Smooth muscle cell of the pulmonary artery (primary cell): ENCODE measurements at places on chromosomes 6 and 20. TPM values are rescaled to one million over a fixed set of nuclear protein-coding genes. Genes with fewer than 3 reads are reported as not detected.

PKIB gene
- 6.5 and 35.7 TPM in 2 replicates for total RNA-seq

RBBP8NL gene
- not detected in 2 replicates for total RNA-seq

STX11 gene
- 0.85 and 1.6 TPM in 2 replicates for total RNA-seq

TFAP2C gene
- not detected in 2 replicates for total RNA-seq

KIAA1586 gene
- 12.2 and 15.2 TPM in 2 replicates for total RNA-seq

SCRT2 gene
- total RNA-seq: not detected in 2 replicates

CCN2 gene
- 658 and 710 TPM in 2 replicates for total RNA-seq

DEFB112 gene
- not detected in 2 replicates for total RNA-seq

TNXB gene
- 9.8 and 66.7 TPM in 2 replicates for total RNA-seq

GRM1 gene
- 0.07 TPM in 2 replicates for total RNA-seq

C6orf118 gene
- not detected in 2 replicates for total RNA-seq

CLVS2 gene
- not detected in 2 replicates for total RNA-seq

AIF1 gene
- not detected in 2 replicates for total RNA-seq

RAB44 gene
- 0.03 TPM in 1 of 2 replicates, not detected in the other for total RNA-seq

SLA2 gene
- total RNA-seq: 0.03 TPM in 1 of 2 replicates, not detected in the other

PSORS1C1 gene
- total RNA-seq: 2.0 and 3.6 TPM in 2 replicates

LPIN3 gene
- total RNA-seq: 7.0 and 8.3 TPM in 2 replicates

PPP1R14C gene
- 2.1 and 7.4 TPM in 2 replicates for total RNA-seq

CST7 gene
- total RNA-seq: not detected in 2 replicates

CD24 gene
- 0.85 and 3.3 TPM in 2 replicates for total RNA-seq

LY6G6F gene
- total RNA-seq: not detected in 2 replicates

SLC26A8 gene
- total RNA-seq: under 0.01 and 0.07 TPM in 2 replicates

TPMT gene
- 11.6 and 13.9 TPM in 2 replicates for total RNA-seq

PRSS16 gene
- total RNA-seq: 0.33 and 0.40 TPM in 2 replicates

ATAT1 gene
- 3.3 and 5.0 TPM in 2 replicates for total RNA-seq

CST4 gene
- 0.33 and 0.50 TPM in 2 replicates for total RNA-seq

KCNB1 gene
- 0.07 TPM in 2 replicates for total RNA-seq

ADGRG6 gene
- 0.33 and 2.1 TPM in 2 replicates for total RNA-seq

MTHFD1L gene
- total RNA-seq: 75.5 and 81.9 TPM in 2 replicates

DZANK1 gene
- total RNA-seq: 1.1 and 1.7 TPM in 2 replicates

CCDC170 gene
- 0.33 and 0.46 TPM in 2 replicates for total RNA-seq

GPR6 gene
- total RNA-seq: not detected in 2 replicates

MYLK2 gene
- total RNA-seq: 0.07 and 0.10 TPM in 2 replicates

BMP5 gene
- 0.03 and 1.8 TPM in 2 replicates for total RNA-seq

STK38 gene
- total RNA-seq: 23.7 and 25.7 TPM in 2 replicates

SMIM13 gene
- total RNA-seq: 9.2 and 12.0 TPM in 2 replicates

COL12A1 gene
- 211 and 724 TPM in 2 replicates for total RNA-seq

APMAP gene
- 102 and 135 TPM in 2 replicates for total RNA-seq

SMPDL3A gene
- total RNA-seq: 8.4 and 14.0 TPM in 2 replicates

SLC22A2 gene
- total RNA-seq: 0.07 and 1.7 TPM in 2 replicates

LRRC73 gene
- 0.78 and 1.4 TPM in 2 replicates for total RNA-seq

FOXS1 gene
- 20.6 and 23.1 TPM in 2 replicates for total RNA-seq

TMEM63B gene
- total RNA-seq: 36.9 and 56.1 TPM in 2 replicates

DNMT3B gene
- total RNA-seq: 1.7 and 2.2 TPM in 2 replicates

ZKSCAN3 gene
- total RNA-seq: 6.9 and 8.3 TPM in 2 replicates

SLC35A1 gene
- total RNA-seq: 16.5 and 23.7 TPM in 2 replicates

OLIG3 gene
- not detected in 2 replicates for total RNA-seq

C6orf52 gene
- 0.46 TPM in 1 of 2 replicates, not detected in the other for total RNA-seq

HCRTR2 gene
- not detected in 2 replicates for total RNA-seq

BPIFB2 gene
- not detected in 2 replicates for total RNA-seq

ALDH5A1 gene
- total RNA-seq: 1.5 and 1.9 TPM in 2 replicates

NMBR gene
- total RNA-seq: 0.07 TPM in 2 replicates

SIRPG gene
- not detected in 2 replicates for total RNA-seq

SYNDIG1 gene
- total RNA-seq: 0.56 and 1.4 TPM in 2 replicates
